NCI-H2081 (cell line): ENCODE measurements at places on chromosomes 5 and 9.
A peak's percentile ranks its signal among the peaks of the same experiment; 100 is the strongest.

DNA sequence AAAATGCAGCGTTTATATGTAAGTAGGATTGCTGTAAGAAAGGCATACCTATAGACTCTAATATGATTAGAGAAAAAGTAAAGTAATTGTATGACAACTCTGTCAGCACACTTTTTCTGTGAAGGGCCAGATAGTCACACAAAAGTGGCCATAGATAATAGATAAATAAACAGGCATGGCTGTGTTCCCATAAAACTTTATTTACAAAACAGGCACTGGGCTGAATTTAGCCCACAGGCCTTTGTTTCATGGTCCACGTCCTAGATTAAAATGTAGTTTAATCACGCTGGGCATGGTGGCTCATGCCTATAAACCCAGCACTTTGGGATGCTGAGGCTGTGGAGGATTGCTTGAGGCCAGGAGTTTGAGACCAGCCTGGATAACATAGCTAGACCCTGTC is 8.7 kb upstream of the TXNDC8 start:
- no peak for DNase-seq

GRCh38 chr9:34744295-34745221 is 34.6 kb upstream of the CCL21 start:
- no peak for DNase-seq

DNA sequence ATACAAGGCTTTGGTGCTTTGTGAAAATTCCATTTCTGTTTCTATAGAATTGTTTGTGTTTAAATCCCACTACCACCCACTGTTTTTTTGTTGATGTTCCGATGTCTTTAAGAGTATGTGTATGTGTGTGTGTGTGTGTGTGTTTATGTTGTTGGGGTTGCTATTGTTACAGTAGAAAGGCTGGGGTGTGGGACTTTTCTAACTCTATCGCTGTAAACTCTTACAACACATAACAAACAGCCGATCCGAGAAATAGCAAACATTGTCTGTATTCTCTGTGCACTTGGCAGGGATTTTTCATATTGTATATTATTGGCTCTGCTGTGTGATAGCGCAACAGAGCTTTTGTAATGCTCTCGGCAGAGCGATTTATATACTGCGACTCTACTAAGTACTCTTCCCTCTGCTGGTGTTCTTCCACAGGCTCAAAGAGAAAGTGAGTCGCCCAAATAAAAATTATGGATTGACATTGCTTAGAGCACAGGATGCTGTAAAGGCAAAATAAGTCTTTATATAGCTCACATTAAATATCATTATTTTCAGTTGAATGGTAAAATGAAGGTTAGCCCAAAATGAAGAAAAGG is 492.2 kb upstream of the ARRDC3 start:
- DNase-seq: no peak

GRCh38 chr5:139848508-139849100 is 53.0 kb downstream of the PSD2 start:
- no peak for DNase-seq

DNA sequence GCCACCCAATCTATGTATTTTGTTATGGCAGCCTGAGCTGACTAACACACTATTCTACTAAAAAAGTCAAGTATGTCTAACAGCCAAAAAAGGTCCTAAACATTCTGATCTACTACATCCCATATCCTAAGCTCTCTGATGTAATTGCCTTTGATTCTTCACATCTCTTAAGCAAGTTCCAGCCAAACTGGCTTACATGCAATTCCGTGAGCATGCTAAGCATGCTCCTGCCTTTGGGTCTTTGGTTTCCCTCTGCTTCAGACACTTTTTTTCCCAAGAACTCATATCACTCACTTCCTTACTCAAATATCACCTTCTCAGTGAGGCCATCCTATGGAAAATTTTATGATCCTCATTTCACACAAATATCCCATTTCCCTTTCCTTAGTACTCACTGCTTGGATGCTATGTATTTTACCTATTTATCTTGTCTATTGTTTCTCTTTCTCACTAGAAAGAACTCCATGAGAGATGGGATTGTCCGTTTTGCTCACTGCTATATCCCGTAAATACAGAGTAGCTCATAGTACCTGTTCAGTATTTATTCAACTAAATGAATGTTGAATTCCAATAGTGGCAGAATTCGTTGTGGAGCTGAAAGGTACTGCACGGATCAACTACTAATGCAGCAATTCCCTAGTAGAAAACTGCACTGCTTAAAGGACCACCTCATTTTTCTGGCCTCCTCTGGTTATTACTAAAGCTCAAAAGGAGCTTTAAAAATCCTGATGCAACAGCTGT is 2.3 kb upstream of the SLC12A2 start:
- DNase-seq: no peak

GRCh38 chr5:122262103-122262502 is 49.9 kb upstream of the SNCAIP start:
- DNase-seq: no peak

GRCh38 chr5:22465177-22465576 is 388.0 kb downstream of the CDH12 start:
- no peak for DNase-seq

DNA sequence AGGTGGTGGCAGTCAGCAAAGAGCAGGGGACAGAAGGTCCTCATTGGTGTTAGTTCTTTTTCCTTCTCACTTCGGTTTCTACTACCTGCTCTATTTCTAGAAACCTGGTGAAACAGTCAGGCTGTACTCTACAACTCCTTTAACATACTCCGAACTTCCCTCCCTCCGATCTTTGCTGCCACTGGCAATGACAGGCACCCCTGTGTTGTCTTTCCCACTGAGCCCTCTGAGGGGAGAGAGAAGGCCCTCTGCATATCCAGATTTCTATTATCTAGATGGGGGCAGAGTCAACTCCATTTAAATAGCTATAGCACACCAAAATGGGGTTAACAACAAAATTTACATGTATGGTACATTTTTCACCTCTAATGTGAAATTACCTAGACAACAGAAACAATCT is 123.7 kb downstream of the CDK5RAP2 start:
- no peak for DNase-seq

GRCh38 chr5:112203229-112203628 is 215.8 kb downstream of the EPB41L4A start:
- DNase-seq: no peak

DNA sequence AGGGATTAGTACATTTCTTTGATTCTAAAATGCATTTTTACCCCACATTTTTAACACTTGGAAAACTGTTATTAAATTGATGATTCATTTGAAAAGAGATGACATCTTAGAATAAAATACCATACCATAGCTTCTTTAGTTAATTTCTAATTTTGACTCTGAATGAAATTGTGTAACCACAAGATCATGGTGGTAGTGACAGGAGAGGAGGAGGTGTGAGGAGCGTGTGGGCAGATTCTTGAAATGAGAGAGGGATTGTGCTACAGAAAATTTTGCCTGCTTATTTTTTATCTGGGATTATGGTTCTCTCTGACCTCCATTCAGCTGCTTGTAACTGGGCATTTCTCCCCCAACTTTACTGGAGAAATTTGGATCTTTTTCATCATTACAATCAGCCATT is 173.3 kb upstream of the CLINT1 start:
- DNase-seq: no peak

- DNase-seq: no peak
These were observed 9.9 kb downstream of the ZNF622 start for GRCh38 chr5:16455668-16456067.

DNA sequence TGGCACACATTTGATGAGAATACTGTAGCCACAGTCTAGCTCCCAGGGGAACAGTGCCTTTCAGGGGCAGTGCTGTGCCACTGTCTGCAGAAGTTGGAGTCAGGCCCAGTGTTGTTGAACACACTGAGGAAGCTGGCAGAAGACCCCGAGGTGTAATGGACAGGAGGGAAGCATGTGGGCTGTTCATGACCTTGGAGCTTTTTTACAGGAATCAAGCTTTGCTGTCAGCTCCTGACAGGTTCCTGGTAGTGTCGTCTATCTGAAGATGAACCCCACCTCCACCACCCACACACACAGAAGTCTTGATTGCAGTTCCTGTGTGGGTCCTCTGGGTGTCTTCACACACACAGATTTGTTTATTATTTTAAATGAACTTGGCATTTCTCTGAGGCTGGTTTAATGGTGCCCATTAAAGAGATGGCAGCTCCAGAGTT is 40.3 kb upstream of the TNFAIP8 start:
- DNase-seq: peak; percentile 33

- DNase-seq: no peak
These were observed 75.1 kb downstream of the GABRB2 start for GRCh38 chr5:161471211-161471950.

- no peak for DNase-seq
These were observed 103.2 kb downstream of the MCTP1 start for GRCh38 chr5:95181644-95182043.

DNA sequence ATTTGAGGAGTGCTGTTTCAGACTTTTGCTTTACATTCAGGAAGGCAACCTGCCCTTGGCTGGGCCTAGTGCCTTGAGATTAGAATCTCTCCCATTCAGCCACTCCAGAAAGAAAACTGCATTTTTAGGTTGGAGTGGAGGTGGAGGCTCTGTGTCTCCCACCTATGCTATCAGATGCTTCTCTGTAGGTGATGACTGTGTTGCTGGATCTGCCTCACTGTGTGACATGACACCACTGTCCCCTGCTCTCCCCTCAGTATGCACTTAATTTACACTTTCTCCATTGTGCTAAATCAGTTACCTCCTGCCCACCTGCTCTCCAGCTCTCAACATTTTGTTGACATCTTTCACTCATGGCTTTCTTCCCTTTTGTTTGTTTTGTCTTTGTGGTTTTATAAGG is 265.8 kb downstream of the TENT4A start:
- no peak for DNase-seq

- no peak for DNase-seq
These were observed 12.8 kb upstream of the STC2 start for GRCh38 chr5:173340984-173341383.

DNA sequence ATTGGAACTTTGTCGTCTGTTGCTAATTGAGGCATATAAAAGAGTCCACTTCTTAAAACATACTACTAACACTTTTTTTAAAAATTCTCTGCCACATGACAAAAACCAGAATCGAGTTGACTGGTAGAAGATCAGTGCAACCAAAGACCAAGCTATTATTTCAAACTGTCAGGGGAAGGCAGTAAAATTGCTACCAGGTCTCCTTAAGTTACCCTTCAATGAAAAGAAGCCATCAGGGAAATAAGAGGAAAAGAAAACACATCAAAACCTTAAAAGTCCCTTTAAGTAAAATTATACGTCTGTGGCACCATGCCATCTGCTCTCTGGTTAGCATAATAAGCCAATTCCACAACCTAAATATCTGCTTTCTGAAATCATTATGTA is 9.6 kb downstream of the ZNF608 start:
- peak; percentile 39 for DNase-seq

DNA sequence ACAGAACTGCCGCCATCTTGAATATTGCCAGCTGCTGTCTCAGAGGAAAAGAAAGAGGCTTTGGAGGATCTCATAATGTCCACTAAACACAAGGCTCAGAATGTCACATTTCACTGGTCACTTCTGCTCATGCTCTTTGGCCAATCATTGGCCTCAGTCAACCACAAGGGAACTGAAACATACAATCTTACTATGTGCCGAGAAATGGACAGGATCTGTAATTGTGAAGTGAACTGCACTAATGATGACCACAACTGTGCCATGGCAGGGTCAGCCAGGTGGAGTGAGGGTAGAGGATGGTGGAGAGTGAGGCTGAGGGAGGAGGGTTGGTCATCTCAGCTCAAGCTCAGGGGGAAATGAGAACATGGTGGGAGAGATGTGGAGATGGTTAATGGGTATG is 32.8 kb downstream of the GDNF start:
- no peak for DNase-seq

GRCh38 chr9:105672711-105673234 is 10.5 kb downstream of the TAL2 start:
- peak; percentile 12 for DNase-seq

GRCh38 chr5:72194846-72195245 is 87.6 kb downstream of the MAP1B start:
- DNase-seq: no peak

- DNase-seq: no peak
These were observed 1.7 kb downstream of the CANX start for GRCh38 chr5:179700401-179700918.

DNA sequence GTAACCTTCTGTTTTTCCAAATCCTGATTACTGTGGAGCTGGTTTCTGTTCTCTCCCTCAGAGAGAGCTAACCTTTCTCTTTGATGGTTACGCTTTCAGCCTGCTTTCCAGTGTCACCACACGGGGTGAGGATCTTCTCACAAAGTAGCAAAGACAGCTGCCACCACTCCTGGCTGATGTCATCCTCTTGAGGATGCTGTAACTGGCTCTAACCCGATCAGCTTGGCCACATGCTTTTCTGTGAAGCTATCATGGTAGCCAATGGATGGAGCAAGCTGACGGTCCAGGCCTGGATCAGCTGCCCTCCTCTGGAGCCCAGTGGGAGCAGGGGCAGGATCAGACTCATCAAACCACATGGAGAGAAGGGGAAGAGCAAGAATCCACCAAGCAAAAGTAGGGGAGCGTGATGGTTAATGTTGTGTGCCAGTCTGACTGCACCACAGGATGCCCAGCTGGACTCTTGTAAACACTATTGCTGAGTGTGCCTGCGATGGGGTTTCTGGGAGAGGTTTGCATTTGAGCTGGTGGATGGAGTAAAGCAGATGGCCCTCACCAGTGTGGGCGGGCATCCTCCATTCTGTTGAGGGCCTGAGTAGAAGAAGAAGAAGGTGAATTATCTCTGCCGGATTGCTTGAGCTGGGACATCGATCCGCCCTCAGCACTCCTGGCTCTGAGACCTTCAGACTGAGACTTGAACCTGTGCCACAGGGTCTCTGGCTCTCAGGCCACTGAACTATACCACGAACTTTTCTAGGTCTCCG is 26.8 kb upstream of the ZNF354A start:
- no peak for DNase-seq

DNA sequence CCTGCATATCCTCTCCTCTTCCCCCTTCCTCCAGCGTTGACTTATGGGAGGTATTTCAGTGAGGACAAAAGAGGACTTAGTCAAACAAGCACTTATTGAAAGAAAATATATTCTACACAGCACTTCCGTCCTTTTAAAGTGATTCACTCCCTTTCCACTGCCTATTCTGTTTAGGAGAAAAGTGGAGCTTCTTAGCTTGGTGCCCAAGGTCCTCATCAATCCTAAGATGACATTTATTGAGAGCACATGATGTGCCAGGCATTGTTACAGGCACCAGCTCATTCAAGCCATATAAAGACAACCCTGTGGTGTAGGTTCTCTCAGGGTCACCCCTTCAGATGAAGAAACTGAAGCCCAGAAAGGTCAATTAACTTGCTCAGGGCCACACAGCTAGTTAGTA is 95.9 kb downstream of the KCNIP1 start:
- no peak for DNase-seq

DNA sequence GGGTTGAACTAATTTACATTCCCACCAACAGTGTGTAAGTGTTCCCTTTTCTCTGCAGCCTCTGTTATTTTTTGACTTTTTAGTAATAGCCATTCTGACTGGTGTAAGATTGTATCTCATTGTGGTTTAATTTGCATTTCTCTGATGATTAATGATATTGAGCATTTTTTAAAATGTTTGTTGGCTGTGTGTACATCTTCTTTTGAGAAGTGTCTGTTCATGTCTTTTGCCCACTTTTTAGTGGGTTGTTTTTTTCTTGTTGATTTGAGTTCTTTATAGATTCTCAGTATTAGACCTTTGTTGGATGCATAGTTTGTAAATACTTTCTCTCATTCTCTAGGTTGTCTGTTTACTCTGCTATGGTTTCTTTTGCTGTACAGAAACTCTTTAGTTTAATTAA is 101.6 kb downstream of the NIPBL start:
- DNase-seq: no peak

GRCh38 chr9:33818847-33819500 is 2.0 kb downstream of the UBE2R2 start:
- DNase-seq: no peak

- DNase-seq: no peak
These were observed 44.7 kb downstream of the CDC14B start for GRCh38 chr9:96574931-96575351.

- DNase-seq: no peak
These were observed 5.3 kb downstream of the IRX4 start for GRCh38 chr5:1877103-1878049.
